Cerebellar nuclear complex (tissue), 1 donor: ENCODE measurements at places on chromosomes 4 and X.

DNA sequence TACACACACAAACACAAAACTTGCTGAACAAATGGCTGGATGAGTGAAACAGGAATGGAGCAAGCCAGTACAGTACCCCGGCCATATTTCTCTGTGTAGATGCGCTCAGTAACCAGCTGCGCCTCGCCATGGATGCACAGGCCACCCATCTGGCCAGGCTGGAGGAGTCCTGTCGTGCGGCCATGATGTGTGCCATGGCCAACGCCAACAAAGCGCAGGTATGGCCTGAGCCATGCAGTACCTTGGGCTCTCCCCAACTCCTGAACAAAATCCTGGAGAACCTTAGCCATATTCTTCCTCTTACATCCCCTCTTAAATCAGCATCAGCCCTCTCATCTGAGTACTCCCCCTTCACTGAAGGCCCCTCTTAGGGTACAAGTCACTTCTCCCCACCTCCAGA, 4.4 kb downstream of the HSD17B10 start:
- DNase-seq, result no peak

DNA sequence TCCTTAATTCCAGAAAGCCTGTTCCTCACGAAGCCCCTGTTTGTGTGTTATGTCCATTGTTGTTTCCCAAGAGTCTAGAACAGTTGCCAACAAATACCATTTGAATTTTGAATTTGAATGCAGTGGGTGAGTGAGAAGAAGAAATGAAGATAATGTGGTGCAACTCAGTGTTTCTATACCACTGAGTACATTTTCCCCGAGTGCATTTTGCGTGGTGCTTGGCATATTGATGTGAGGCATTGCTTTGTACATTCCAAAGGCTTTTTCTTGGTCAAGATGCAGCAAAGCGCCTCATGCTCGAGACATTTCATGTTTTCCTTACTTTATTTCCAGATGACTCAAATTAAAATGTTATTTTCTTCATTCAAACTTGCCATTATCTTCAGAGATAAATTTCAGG, 253.1 kb upstream of the RPS6KA3 start:
- no peak for DNase-seq

DNA sequence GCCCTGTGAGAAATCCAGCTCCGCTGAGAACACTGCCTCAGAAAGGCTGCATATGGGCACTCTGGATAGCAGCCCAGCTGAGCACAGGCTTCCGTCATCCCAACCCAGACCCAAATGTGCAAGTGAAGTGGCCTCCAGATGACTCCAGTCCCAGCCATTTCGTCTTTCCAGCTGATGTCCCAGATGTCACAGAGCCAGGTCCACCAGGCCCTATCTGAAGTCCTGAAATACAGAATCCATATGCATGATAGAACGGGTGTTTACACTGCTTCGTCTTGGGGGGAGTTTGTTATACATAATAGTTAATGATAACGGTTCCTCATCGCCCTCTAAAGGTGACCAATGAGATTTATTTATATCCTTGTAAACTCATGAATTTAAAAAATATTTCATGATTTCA, 72.6 kb upstream of the TRIM2 start:
- no peak for DNase-seq

GRCh38 chrX:66030505-66031317, 9.2 kb downstream of the VSIG4 start:
- no peak for DNase-seq

- no peak for DNase-seq
Observed at GRCh38 chr4:17898553-17899055, 87.8 kb downstream of the NCAPG start.

DNA sequence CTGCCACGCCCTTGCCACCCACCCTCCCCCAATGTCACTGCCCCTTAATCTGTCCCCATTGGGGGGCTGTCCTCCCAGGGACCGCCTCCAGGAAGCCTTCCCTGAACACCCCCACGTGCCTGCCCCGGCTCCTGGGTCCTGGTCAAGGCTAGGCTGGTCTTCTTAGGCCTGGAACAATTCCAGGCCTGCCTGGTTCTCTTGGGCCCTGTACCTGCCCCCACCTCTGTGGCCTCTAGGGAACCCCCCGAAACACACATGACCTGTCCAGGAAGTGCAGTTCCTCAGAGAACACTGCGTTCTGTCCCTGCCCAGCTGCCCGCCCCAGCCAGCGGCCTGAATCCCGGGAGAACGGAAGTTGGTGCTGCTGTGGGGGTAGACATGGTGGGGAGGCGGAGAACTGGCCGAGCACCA, 5.1 kb downstream of the MXD4 start:
- no peak for DNase-seq
